Keratinocyte (primary cell): ENCODE measurements at places on chromosomes 6 and 20.

- no peak for DNase-seq
Observed at GRCh38 chr6:37155394-37156312, 14.3 kb upstream of the PIM1 start.

DNA sequence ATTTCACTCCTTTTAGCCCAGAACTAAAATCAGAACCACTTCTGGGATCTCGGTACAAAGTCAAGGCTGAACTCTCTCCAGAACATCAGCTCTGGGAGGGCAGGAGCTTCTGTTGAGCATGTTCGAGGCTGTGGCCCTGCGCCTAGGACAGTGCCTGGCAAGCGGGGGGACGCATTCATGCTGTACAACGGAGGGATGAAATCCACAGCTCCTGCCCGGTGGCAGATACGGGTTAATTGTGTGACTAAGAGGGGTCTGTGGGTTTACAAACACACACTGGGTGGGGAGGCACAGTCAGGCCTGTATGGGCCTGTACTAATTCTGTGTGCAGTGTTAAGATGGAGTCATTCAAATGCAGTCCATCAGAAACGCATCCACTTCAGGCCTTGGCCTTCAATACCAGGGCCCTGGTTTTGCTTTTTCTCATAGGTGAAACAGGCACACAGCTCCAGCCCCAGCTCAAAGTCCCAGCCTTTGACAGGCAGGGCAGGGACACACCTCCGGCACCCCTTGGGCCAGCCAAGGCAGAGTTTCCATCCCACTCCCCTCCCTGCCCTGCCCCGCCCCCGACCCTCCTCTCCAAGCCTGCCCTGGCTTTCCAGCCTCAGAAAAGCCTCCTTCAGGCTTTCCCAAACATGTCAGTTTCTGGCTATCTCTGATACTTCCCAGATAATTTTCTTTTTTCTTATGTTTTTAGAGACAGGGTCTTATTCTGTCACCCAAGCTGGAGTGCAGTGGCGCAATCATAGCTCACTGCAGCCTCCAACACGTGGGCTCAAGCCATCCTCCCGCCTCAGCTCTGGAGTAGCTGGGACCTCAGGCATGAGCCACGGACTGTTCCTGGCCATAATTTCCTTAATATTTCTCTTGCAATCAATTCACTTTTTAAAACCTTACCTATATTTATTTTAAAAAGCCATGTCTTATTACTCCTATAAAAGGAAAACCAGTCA is 109.8 kb downstream of the SULF2 start:
- DNase-seq = no peak

DNA sequence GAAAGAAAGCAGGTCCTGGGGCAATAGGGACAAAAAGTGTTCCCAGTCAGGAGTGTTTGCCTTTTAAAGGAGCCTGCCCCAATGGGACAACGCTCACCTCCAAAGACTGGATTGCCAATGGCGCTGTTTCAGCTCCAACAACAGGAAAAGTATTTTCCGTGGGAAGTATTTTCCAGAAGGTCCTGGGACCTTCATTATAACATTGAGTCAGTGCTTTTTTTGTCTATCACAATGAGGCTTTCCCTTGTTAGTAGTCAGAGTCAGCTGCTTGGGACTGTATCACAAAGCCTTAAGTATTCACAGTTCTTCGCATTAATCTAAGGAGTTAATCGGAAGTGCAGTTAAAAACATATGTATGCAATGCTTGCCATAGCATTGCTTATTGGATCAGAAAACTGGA is 17.3 kb downstream of the TRAF3IP2 start:
- no peak for DNase-seq

- no peak for DNase-seq
Observed at GRCh38 chr6:17716221-17716620, 9.5 kb upstream of the NUP153 start.

- DNase-seq = no peak
Observed at GRCh38 chr6:149140137-149140909, 177.2 kb upstream of the TAB2 start.

DNA sequence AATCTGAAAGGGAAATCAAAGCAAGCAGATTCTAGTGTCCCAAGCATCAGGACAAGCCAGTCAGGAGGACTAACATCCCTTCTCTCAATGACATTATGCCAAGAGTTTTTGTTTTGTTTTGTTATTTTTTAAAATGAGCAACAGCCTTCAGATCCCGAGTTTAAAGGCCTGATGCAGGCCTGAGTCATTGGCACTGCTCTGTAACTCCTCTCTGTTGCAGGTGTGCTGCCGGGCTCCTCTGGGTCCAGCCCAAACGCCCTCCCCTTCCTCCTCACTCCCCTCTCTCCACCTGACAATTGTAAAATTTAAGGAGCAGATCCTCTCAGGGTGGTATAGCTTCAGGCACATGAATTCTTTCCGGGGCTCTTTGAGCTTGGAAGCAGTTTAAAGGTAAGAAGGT is 502.0 kb downstream of the BMP2 start:
- DNase-seq = no peak

DNA sequence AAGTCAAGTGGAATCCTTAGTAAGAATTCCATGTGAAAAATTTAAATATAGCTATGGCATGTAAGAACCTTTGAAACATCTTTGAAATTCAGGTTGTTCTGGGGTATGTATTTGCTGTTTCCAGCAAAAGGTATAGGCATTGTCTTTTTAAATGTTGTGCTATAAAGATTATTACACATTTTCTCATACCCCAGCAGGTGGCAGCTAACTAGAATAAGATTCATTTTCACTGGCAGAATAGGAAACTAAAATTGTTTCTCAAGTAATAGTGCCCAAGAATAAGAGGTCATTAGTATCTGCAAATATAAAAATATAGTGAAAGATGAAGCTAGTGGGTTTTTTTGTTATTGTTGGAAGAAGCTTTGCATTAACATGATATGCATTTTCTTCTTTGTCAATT is 1.8 kb downstream of the GRIK2 start:
- DNase-seq = no peak

DNA sequence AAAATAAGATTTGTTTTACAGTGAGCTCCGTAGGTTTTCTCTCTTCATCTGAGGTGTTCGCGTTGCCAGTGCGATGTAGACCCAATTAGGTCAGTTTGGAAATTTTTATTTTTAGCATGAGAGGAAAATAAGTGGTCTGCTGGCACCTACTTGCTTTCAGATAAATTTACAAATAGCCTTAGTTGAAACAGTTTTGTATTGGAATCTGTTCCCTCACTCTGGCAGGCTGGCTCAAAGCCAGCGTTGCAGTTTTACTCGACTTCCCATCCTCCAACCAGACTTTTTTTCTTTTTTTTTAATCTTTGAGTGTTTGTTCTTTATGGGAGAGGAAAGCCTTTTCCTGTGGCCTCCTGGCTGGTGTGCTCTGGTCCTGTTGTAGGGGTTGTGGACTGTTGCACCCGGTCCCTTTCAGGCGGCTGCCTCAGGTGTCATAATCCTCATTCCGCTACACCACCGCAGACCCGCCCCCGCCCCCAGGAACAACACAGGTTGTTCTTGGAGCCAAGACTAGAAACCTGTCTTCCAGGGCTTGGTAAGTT is 46.7 kb downstream of the TIAM2 start:
- no peak for DNase-seq

- DNase-seq = no peak
Observed at GRCh38 chr6:79048611-79049010, 29.4 kb downstream of the PHIP start.

DNA sequence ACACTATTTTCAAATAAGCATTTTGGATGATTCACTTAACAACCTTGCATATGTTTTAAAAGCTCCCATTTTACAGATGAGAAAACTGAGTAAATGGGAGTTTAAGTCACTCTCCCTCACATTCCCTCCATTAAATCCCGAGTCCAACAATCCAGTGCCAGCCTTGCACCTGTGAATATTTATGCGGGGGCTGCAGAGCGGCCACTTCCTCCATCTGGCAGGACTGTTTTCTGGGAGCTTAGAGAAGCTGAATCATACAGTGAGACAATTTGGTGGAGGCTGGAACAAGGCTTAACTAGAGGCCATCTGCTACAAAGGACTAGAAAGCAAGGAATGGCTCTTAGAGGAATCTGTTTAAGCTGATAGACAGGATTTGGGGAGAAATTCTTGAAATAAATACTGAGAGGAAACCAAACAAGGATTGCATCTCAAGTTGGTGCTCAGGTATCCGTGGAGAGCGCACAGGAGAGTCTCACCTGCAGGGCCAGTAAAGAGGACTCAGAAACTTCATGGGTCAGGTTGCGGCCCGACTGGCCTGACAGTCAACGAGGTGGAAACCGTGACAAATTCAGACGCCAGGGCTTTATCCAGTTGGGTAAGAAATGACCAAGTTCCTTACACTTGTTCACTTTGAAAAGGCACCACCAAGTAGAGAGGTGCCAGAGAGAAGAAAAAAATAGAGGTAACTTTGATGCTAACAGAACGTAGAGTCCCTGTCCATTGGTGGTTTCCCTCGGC is 478.5 kb downstream of the QKI start:
- DNase-seq = no peak

DNA sequence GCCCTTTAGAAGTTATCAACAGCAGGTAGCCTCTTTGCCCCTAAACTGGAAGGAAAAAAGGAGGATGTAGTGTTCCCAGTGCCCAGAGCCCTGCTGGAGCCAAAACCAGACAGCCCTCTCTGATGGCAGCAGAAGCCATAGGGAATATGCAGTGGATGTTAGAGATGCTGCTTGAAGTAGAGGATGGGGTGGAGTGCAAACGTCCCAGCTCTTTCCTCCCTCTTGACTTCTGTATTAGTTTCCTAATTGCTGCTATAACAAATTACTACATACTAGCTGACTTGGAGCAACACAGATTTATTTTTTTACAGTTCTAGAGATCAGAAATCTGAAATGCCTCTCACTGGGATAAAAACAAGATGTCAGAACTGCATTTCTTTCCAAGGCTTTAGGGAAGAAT is 12.5 kb upstream of the CD2AP start:
- DNase-seq = no peak

- DNase-seq = no peak
Observed at GRCh38 chr20:40813708-40814630, 124.9 kb upstream of the MAFB start.

DNA sequence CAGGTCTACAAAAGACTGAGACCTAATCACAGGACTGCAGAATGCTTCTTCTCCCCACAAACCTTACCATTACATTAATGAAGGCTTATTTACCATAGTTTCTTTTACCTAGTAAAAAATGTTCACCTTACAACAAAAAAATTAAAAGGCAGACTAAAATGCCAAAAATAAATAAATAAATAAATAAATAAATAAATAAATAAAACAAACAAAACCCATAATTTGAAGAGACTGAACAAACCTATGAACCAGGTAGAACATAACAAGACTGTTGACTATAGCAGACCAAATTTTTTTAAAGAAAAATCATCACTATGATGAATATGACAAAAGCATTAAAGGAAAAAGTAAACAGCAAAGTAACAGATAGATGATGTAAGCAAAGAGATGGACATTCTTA is 946.3 kb downstream of the EPHA7 start:
- no peak for DNase-seq

GRCh38 chr6:49252901-49253300 is 210.2 kb downstream of the MMUT start:
- DNase-seq = peak; percentile 5

- no peak for DNase-seq
Observed at GRCh38 chr6:140579918-140580317, 1205.5 kb upstream of the CITED2 start.

GRCh38 chr6:56961151-56961550 is 6.2 kb downstream of the BEND6 start:
- DNase-seq = no peak

DNA sequence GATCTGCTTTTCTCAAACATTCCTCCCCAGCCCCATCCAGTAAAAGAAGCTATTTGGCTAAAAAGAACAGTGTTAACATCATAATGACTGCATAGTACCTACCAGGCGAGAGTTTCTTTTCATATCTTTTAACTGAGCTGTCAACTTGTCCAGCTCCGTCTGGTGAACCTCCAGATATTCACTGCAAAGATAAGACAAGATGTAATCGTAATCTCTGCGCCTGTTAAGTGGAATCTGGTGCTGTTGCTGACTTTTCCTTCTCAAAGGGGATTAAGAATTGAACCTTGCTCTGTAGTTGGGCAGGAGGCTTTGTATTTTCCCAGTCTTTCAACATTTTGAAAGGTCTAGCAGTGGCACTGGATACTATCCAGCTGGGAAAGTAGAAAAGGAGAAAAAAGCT is 63.0 kb downstream of the RIPOR2 start:
- DNase-seq = no peak

DNA sequence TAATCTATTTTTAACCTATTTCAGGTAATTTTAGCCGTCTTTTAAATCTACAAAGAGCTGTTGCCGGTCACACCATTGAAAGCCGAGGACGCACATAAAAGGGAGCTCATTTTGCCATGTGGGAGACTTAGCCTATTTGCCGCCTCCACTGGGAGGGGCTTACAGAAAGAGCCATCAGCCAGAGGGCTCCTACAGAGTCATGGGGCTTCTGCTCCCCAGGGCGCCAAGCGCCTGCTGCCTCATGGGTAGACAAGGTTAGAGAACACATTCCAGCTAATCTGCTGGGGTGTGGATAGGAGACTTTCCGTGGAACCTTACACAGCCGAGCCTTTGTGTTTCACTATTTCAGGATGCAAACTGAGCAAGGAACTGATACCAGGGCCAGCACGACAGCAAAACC is 12.6 kb downstream of the PCMTD2 start:
- no peak for DNase-seq

DNA sequence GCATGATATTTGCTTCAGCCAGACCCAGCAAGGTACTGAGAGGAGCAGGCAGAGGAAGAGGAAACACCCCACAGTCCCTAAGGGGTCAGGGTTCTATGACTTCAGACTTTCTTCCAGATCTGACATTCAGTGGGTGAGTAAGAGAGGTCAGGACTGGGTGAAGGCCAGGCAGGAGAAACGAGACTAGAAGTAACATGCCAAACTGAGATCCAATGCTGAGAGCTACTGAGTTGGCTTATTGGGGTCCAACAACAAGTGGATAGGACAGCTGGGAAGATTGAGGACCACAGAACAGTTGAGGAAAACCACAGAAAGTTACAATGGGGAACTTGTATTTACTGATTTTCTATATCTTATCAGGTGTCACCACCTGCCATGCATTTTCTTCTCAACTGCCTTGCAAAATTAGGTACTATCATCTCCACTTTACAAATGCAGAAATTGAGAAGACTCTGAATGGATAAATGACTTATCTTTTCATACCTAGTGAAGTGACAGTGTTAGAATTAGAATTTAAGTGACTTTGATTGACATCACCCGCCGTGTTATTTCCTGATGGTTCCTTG is 43.8 kb upstream of the HIVEP1 start:
- DNase-seq = no peak

- no peak for DNase-seq
Observed at GRCh38 chr6:43778131-43778855, 8.3 kb downstream of the VEGFA start.
